ENCODE measurements at places on chromosomes 2 and 18.

DNA sequence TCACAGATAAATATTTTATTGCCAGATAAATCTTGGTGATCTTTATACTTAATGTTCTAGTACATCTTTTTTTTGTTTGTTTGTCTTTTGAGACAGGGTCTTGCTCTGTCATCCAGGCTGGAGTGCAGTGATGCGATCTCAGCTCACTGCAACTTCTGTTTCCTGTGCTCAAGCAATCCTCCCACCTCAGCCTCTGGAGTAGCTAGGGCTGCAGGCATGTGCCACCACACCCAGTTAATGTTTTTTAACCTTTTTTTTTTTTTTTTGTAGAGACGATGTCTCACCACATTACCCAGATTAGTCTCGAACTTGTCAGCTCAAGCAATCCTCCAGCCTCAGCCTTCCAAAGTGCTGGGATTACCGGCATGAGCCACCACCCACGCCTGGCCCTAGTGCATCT lies 9.1 kb upstream of the C1GALT1C1L start:
- DNase-seq = no peak

DNA sequence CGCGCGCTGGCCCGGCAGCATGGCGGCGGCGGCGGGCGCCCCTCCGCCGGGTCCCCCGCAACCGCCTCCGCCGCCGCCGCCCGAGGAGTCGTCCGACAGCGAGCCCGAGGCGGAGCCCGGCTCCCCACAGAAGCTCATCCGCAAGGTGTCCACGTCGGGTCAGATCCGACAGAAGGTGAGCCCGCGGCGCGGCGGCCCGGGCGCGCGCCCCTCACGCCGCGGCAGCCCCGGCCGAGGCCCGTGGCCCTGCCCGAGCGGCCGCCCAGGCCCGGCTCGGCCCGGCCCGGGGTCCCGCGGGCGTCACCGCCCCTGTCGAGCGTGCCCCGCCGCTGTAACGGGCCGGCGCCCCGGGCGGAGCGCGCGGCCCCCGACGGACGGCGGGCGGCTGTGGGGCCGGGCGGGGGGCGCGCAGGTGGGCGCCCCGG lies 218 bp downstream of the DGKD start:
- DNase-seq = no peak

- DNase-seq = no peak
These were observed 125.8 kb upstream of the CDH19 start for GRCh38 chr18:66729442-66730239.

- no peak for DNase-seq
These were observed 560.9 kb downstream of the LRP1B start for GRCh38 chr2:141569941-141570340.

DNA sequence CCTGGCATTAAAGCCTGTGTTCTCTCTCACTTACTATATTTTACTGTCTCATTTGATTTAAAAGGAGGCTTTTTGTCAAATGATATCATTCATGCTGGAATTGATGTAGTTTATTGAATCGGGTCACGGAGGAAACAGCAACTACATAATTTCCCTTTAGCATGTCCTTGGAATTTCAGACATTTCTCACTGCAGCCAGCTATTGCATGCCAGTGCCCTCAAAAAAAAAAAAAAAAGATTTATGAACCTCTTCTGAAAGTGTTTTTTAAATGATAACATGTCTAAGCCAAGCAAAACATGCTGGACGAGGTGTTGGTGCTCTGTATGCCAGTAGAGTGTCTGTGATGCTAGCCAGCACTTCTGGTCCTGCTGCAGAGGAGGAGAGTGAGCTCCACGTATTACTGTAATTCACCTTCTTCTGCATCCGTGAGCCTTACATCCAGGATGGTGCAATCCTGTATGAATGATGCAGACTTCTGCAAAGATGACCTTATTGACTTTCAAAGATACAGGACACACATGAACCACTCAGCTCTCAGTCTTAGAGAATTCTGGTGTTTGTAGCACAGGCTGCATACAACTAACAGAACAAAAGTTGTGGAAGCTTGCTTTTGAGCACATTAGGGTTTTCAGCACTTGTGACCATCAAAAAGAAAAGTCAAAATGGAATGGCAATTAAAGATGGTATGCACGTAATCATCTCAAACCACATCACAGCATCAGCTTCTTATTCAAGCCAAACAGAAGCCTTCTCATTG lies 31.1 kb downstream of the UGP2 start:
- no peak for DNase-seq

DNA sequence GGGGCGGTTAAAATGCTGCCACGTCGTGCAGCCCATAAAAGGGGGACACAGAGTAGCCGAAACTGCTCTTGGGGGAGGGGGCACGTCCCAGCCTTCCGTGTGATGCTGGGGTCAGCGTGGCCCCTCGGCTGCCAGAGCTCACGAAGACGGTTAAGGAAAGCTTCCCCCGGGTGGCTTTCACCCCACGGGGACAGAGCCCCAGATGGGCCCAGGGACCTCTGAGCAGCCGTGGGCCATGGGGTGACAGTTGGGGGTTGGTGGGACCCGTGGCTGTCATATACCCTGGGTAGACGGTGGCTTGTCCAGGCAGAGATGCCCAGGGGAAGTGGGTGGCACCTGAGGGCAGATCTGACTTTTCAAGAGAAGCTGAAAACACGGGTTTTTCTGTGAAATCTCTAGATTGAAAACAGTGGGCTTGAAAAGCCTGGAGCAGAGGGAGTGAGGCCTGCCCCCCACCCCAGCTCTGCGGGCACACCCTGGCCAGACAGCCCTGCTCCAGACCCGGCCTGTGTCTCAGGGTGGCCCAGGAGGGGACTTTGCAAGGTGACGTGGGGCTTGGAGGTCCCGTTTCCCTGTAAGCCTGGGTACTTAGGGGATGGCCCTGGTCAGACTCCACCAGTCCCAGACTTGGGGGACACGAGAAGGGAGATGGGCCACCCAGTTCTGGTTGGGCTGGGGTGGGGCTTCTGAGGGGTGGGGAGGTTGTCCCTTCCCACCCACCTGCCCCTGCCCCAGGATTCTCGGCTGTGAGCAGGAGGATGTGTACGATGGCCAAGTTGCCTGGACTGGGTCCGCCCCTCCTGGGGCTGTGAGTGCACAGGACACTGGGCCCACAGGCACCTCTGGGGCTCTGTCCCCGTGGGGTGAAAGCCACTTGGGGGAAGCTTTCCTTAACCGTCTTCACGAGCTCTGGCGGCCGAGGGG lies 652 bp downstream of the NEU4 start:
- no peak for DNase-seq

GRCh38 chr18:52553441-52553840 lies 213.4 kb downstream of the DCC start:
- no peak for DNase-seq

GRCh38 chr18:42437646-42438045 lies 482.6 kb downstream of the PIK3C3 start:
- no peak for DNase-seq

GRCh38 chr18:8450013-8450412 lies 159.2 kb upstream of the RAB12 start:
- no peak for DNase-seq

GRCh38 chr2:133004623-133005022 lies 334.6 kb upstream of the LYPD1 start:
- no peak for DNase-seq

- no peak for DNase-seq
These were observed 303.0 kb downstream of the DYSF start for GRCh38 chr2:71756280-71756906.

DNA sequence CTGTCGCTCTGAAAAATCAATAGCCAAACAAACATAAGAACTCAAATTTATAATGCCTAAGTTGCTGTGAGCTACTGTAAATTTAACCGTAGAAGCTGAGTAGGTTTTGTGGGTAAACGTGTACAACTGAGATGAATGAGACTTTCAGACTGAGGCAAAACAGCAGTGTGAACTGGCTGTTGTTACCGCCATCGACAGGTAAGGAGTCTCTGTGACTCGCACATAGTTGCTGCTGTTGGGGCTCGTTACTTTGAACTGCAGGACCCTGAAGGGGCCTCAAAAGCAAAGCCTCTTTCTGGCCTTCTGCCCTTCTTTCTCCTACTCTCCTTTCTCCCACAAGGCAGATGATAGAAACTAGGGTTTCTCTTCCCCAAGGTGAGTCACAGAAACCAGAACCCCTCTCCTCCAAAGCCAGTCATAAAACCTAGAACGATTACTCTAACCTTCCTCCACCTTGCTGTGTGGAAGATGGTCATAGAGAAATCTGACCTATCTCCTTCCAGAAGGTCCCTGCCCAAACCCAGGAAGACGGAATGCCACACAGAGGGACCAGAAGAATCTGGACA lies 101.2 kb downstream of the DLGAP1 start:
- no peak for DNase-seq

GRCh38 chr2:189441709-189442074 lies 418 bp downstream of the WDR75 start:
- no peak for DNase-seq

DNA sequence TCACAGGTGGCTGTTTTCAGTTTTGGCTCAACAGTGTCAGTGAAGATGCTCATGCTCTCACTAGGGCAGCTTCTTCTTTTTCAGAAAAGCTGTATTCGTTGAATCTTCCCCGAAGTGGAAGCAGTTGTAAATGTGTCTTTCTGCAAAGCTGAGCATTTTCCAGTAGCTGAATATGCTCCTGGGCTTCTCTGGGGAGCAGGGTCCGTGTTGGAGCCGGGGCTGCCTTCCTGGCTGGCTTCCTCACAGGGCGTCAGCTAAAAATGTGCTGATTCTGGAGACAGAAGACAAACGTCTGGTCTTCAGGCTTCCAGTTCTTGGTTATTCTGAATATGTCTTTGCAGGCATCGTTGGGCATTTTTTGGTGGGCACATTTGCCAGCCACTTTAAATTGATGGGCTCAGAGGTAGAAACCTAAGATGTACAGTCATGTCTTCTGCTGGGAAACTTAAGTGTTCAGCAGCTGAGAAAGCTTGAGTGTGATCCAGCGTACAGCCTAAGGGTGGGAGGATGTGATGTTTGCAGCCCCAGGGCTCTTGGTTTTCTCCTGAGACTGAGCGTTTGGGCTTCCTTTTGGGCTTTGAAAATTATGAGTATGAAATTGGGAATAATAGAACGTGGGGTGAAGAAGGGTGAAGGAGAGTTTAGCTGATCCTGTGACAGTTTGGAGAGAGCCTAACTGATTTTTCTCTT lies 19.0 kb downstream of the SETBP1 start:
- DNase-seq = no peak

GRCh38 chr2:160901613-160902012 lies 258.6 kb upstream of the TANK start:
- no peak for DNase-seq

- no peak for DNase-seq
These were observed 180.2 kb downstream of the LTBP1 start for GRCh38 chr2:33126958-33127357.

GRCh38 chr2:98795891-98796676 lies 65.2 kb upstream of the MGAT4A start:
- DNase-seq = no peak

DNA sequence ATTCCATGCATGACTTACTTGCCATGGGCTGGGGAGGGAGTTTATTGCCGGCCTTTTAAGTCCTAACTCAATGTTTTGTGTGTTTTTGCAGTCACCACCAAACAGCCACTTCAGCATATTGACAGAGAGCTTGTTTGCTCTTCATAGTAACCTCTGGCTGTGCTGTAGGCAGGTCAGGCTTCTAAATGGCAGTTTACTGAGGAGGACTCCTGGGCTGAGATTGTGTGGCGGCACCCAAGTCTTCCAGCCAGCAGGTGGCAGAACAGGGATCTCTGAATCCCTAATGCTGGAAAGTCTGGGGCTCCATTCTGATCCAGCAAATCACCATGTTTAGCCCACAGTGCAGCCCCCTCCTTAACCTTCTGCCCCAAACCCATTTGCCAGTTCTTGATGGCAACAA lies 121.2 kb downstream of the CAPN13 start:
- no peak for DNase-seq

DNA sequence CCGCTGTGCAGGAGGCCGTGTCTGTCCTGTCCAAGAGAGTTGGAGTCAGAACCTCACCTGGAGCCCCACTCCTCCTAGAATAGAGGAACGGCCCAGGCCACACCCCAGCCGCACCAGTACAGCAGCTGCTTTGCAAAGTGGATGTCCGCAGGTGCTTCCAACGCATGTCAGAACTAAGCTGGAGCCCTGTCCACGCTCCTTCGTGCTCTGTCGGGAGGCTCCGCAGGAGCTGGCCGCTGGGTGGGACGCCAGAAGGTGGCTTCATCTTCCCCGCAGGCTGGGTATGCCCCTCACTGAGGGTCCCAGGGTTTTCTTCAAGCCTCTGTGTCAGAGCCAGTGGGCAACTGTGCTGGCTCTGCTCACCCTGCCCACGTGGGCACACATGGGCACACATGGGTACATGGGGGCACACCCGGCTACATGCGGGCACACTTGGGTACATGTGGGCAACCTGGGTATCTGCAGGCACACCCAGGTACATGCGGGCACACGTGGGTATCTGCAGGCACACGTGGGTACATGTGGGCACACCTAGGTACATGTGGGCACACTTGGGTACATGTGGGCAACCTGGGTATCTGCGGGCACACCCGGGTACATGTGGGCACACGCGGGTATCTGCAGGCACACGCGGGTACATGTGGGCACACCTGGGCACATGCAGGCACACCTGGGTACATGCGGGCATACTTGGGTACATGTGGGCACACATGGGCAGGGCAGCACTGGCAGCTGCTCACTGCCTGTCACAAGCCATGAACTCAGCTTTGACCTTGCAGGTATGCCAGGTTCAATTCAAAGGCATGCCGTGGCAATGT lies 67.1 kb upstream of the CTDP1 start:
- no peak for DNase-seq

DNA sequence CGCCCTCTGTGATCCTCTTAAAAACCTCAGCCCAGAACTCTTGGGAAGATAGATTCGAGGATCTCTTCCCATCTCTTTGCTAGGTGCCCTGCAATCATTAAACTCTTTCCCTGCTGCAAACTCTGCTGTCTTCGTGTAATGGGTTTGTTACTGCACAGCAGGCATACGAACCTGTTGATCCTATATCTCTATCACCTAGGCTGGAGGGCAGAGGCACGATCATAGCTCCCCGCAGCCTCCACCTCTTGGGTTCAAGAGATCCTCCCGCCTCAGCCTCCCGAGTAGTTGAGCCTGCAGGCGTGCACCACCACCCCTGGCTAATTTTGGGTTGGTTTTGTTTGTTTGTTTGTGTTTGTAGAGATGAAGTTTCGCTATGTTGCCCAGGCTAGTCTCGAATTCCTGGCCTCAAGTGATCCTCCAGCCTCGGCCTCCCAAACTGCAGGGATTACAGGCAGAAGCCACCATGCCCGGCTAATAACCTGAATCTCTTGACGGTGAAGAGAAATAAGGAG lies 493 bp upstream of the BBS5 start:
- no peak for DNase-seq

GRCh38 chr2:27127883-27128667 lies 4.5 kb downstream of the ABHD1 start:
- no peak for DNase-seq

DNA sequence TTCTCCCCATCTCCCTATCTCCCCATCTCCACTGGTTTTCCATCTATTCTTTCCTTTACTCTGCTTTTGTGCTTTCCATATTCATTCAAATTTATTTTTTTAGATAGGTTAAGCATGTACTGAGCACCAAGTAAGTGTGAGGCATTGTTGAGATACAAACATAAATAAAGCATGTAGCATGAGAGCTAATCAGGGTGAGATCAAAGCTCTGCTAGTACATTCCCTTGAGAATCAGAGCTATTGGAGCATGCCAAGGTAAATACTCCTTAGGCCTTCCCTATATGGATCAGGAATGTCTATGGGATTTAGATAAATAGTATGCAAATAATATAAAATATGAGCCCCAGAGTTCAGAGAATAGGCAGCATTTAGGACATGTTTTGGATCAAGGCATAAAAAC lies 25.3 kb downstream of the BABAM2 start:
- no peak for DNase-seq

GRCh38 chr18:70368903-70369302 lies 80.1 kb downstream of the SOCS6 start:
- no peak for DNase-seq

- no peak for DNase-seq
These were observed 210.9 kb upstream of the SMAD7 start for GRCh38 chr18:49161627-49162026.

- DNase-seq = no peak
These were observed 603.6 kb upstream of the RAB6C start for GRCh38 chr2:129375632-129376425.
